ENCODE measurements at places on chromosomes 3 and 15.

- no peak for DNase-seq
Observed at GRCh38 chr3:133386876-133387275, 13.0 kb upstream of the BFSP2 start.

DNA sequence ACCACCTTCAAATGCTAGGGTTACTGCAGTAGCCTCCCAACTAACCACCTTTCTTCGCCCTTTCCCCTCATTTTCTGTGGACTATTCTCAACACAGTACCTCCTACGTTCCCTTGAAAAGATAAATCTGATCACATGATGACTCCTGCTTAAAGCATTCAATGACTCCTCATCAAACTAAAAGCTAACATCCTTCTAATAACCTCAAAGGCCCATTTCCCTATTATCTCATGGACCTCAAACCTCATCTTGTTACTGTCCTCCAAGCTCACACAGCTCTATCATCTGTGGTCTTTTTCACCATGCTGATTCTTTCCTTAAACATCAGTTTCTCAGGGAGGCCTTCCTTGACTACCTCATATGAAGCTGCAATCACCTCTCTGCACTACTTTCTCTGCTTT lies 29.6 kb downstream of the GADL1 start:
- DNase-seq = peak; percentile 9

GRCh38 chr3:168545591-168545990 lies 449.9 kb upstream of the GOLIM4 start:
- DNase-seq = no peak

DNA sequence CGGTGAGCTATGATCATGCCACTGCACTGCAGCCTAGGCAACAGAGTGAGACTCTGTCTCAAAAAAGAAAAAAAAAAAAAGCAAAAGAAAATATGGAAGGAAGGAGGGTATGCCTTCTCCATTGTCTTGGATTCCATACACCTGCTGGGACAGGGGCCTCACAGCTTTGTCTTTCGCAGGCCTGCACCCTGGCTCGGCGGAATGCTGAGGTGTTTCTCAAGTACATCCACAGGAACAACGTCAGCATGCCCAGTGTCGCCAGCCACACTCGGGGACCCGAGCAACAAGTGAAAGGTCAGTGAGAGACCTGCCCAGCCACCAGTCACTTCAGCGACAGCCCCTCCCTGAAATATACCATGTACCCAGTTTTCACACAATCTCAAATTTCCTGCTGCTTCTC lies 288.5 kb upstream of the UMPS start:
- DNase-seq = no peak

DNA sequence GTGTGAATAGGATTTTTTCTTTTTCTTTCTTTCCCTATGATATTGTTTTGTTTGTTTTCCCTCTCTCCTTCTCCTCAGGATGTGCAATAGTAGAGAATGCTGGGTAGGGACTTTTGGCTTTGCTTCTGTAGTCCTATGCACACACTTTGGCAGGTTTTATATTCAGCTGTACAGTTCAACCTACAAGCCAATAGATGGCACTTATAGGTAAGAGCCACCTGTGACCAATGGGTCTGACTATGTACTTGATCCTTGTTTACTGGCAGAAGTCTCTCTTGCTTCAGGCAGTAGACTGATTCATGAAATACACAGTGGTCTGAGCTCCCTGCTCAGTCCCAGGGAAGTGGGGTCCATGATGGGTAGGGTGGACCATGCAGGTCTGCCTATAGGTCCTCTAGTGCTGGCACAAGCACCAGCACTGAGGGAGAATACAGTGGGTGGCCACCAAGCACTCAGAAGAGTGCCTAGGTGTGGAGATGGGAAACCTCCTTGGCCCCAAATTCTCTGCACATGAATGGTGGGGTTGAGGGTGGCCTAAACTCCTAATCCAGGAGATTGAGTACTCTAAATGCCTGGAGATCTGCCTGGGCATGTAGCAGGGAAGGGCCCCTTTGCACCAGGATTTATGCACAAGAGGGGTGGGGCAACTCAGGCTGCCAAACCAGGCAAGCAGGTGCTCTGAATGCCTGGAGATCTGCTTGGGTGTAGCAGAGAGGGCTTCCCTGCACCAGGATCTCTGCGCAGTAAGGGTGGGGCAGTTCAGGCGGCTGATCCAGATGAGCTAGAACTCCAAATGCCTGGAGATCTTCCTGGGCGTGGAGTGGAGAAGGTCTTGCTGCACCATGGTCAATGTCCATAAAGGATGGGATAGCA lies 176.1 kb downstream of the DOCK3 start:
- DNase-seq = no peak

DNA sequence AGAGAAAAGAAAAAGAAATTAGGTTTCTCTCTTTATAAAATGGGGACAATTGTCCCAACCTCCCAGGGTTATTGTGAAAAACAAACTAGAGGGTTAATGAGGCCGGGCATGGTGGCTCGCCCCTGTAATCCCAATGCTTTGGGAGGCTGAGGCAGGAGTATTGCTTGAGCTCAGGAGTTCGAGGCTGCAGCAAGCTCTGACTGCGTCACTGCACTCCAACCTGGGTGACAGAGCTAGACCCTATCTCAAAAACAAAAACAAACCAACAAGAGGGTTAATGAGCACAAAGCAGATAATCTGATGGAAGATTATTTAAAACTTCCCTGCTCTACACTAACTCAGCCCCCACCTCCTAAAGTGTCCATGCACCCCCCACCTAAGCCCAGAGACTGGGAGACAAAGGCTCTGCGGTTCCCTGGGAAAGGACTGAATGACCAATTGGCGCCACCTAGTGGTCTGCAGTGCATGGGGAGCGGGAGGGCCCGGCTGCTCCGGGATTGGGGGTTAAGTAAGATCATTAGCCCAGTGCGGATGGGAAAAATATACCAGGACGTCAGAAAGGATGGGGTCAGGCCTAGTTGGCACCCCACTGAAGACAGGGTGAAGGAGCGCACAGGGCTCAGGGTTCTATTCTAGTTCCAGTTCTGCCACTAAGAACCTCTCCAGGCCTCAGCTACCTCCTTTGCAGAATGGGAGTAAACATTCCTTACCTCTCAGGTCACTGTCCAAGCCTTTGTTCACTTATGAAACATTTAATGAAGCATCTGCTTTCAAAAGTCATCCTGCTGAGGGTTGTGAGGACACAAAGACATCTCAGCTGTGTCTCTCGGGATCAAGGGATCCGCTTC lies 15.6 kb downstream of the PIF1 start:
- DNase-seq = peak; percentile 54

GRCh38 chr3:192957441-192958021 lies 39.9 kb upstream of the MB21D2 start:
- DNase-seq = peak; percentile 86

GRCh38 chr3:136994772-136995516 lies 37.2 kb downstream of the IL20RB start:
- peak; percentile 91 for DNase-seq

Measured in foreskin fibroblast (primary cell).